Fibroblast of lung (primary cell): ENCODE measurements at places on chromosomes 6 and 20. TPM values are rescaled to one million over a fixed set of nuclear protein-coding genes. Genes with fewer than 3 reads are reported as not detected.

Gene CFB
- 62.9 and 87.1 TPM in 2 replicates for total RNA-seq

Gene EYA4
- 23.9 and 38.0 TPM in 2 replicates for total RNA-seq

Gene TCP11
- 0.17 and 0.51 TPM in 2 replicates for total RNA-seq

Gene BCLAF1
- 69.9 and 82.6 TPM in 2 replicates for total RNA-seq

Gene RSPH9
- 1.5 and 1.7 TPM in 2 replicates for total RNA-seq

Gene TFAP2D
- total RNA-seq = not detected in 2 replicates

Gene FGD2
- total RNA-seq = not detected in 2 replicates

GRCh38 chr6:119527231-119527578, 177.6 kb upstream of the MAN1A1 start:
- no peak for DNase-seq

DNA sequence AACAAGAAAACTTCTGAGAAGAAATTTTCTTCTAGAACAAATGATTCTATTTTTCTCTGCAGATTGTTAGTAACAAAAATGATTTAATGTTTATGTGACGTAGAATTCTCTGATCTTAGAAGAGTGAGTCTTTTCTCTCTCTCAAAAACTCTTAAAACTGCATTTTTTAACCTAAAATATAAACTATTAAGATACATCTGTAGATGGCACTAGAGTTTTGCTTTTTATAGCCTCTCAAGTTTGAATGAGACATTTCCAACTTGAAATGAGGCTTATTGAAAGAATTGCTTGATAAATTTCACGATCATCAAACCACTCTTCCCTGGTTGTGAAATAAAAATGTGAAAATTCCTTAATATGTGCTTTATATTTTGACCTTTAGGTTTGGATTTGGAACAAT, 53.8 kb downstream of the PHF3 start:
- DNase-seq = no peak

- no peak for DNase-seq
Measured at GRCh38 chr6:158564243-158565121, 4.6 kb downstream of the TMEM181 start.

GRCh38 chr6:54897462-54898189, 51.1 kb downstream of the FAM83B start:
- DNase-seq = no peak

DNA sequence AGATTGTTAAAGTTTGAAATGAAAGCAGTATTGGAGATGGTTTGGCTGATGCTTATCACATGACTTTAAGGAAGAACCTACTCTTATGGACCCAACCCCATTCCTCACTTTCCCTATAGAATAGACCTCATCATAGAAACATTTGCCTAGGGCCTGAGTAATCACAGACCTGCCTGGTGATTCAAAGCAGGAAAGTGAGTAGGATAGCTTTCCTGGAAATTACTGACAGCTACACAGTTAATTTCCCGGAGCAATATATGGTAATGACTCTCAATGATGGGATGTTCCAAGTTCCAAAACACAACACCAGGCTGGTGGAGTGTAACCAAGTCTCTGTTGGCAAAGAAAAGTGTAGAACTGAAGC, 233.8 kb downstream of the SIM1 start:
- no peak for DNase-seq

DNA sequence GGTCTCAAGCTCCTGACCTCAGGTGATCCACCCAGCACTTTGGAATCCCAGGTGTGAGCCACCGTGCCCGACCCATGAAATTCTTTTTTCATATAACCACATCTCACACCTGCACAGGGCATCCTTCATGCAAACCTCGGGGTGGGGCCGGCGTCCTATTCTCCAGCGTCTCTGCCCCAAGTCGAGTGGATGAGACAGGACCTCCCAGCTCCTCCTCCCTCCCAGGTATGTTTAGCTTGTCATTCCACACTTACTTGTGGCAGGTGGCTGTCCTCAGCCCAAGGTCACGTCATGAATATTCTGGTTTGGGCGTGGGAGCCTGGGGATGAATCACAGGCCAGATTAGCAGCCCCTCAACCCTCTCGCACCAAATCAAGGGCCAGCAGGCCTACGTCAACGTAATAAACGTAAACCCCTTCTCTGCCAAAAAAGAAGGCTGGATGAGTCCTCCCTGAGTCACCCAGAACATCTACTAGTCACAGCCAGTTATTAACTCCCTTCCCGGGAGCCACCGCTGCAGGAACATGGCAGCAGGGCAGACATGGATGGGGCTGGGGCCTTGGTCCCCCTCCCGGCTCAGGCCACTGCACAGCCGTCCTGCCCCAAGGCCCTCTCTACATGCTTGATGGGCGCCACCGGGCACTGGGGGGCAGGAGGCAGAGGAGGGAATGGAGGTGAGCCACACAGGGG, 91.7 kb downstream of the YTHDF1 start:
- peak; percentile 7 for DNase-seq

- DNase-seq = no peak
Measured at GRCh38 chr6:132933090-132933489, 118.7 kb downstream of the RPS12 start.
